Thoracic aorta endothelial cell (primary cell): ENCODE measurements at places on chromosomes 6 and 20. TPM values are rescaled to one million over a fixed set of nuclear protein-coding genes. Genes with fewer than 3 reads are reported as not detected.

MAK gene
- 0.07 TPM in 1 of 2 replicates, not detected in the other for total RNA-seq

KCNK15 gene
- 0.07 TPM in 1 of 2 replicates, not detected in the other for total RNA-seq

IL20RA gene
- not detected in 2 replicates for total RNA-seq

ANGPT4 gene
- not detected in 2 replicates for total RNA-seq

SCRT2 gene
- not detected in 2 replicates for total RNA-seq

RIPK1 gene
- total RNA-seq = 21.2 and 24.2 TPM in 2 replicates

SIRPB2 gene
- 0.79 and 1.3 TPM in 2 replicates for total RNA-seq

OR2J3 gene
- total RNA-seq = not detected in 2 replicates

PGC gene
- total RNA-seq = not detected in 2 replicates

C4B gene
- 0.43 and 1.9 TPM in 2 replicates for total RNA-seq

DOK5 gene
- total RNA-seq = 2.7 and 10.4 TPM in 2 replicates

SEL1L2 gene
- not detected in 2 replicates for total RNA-seq

KHDC1 gene
- total RNA-seq = 1.1 and 1.5 TPM in 2 replicates

CRISP3 gene
- total RNA-seq = not detected in 2 replicates

FAM184A gene
- total RNA-seq = 0.66 and 1.1 TPM in 2 replicates

SLA2 gene
- total RNA-seq = not detected in 2 replicates

SS18L1 gene
- 12.9 and 13.4 TPM in 2 replicates for total RNA-seq

RIPPLY2 gene
- total RNA-seq = not detected in 2 replicates

ZHX3 gene
- 15.8 and 16.9 TPM in 2 replicates for total RNA-seq

FGD2 gene
- not detected in 2 replicates for total RNA-seq

ZSCAN16 gene
- 7.1 and 8.4 TPM in 2 replicates for total RNA-seq

EYS gene
- total RNA-seq = not detected in 2 replicates

SLC32A1 gene
- total RNA-seq = not detected in 2 replicates

MOG gene
- total RNA-seq = not detected in 2 replicates

PCK1 gene
- not detected in 2 replicates for total RNA-seq

SLC16A10 gene
- under 0.01 TPM in 1 of 2 replicates, not detected in the other for total RNA-seq

ESR1 gene
- total RNA-seq = 0.13 TPM in 1 of 2 replicates, not detected in the other

CDSN gene
- total RNA-seq = not detected in 2 replicates

SOX18 gene
- 25.5 and 42.1 TPM in 2 replicates for total RNA-seq

BTNL2 gene
- total RNA-seq = not detected in 2 replicates
